Right lobe of liver (tissue), 6 donors: ENCODE measurements at places on chromosomes 5 and 9. TPM values are rescaled to one million over a fixed set of nuclear protein-coding genes. Genes with fewer than 3 reads are reported as not detected.

GRCh38 chr5:173973616-173973969 lies 15.4 kb upstream of the C5orf47 start:
- peak; percentile 56 for DNase-seq

DNA sequence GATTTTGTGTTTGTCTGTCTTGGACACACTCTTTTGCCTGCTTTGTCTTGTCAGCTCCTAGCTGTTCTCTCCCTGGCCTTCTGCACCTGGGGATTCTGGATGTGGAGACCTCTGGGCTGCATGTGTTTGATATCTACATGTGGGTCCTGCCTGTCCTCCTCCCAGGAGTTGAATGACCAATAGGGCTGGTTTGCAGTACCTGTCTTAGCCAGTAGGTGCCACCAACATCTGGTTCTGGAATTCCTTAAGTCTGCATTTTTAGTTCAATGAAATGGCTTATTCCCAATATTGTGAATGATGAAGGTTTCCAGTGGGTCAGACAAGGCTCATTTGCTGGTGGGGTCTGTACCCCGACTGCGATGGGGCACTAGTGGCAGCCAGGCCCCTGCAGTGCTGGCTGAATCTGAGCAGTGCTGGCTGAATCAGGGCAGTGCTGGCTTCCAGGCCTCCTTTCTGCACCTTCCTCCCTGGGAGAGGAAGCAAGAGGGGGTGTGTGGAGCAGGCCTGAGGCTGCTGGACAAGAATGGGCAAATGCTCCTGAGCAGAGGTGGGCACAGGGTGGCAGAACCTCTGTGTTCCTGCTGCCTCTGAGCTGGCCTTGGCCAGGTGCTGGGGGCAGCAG lies 73.3 kb downstream of the RXRA start:
- no peak for DNase-seq

TTC23L gene
- total RNA-seq: not detected

DNA sequence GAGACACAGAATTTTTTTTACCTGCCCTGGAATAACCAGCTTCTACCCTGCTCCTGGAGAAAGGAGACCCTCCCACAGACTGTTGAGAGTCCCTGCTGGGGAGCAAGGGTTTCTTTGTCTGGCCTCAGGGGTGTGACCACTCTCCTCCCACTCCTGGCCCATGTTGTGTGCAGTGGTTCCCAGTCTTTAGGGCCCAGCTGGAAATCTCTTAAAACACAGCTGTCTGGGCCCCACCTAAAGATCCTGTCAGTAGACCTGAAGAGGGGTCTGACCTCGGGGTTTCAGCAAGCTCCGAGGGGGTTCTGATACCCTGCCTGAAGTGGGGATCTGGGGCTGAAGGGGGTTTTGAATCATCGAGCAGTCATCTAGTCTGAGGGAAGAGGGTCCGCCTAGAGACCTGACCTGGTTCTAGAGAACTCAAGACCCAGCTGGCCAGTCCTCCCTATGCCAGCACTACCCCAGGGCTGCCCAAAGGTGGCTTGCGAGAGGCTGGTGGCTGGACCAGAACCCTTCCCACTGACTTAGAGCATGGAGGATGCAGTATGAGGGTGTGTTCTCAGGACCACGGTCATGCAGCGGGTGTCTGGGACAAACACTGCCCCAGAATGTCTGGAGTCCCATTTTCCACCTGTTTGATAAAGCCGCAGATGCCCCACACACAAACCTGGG lies 8.1 kb upstream of the UNC5A start:
- DNase-seq: no peak

- DNase-seq: no peak
These were observed 7.6 kb upstream of the EGR1 start for GRCh38 chr5:138457531-138458275.

GRCh38 chr5:38187532-38187931 lies 70.8 kb upstream of the EGFLAM start:
- no peak for DNase-seq

- DNase-seq: no peak
These were observed 116.0 kb downstream of the ZNF354C start for GRCh38 chr5:179176166-179176565.

LCN12 gene
- total RNA-seq: 12.4 TPM

GRCh38 chr9:12715268-12715667 lies 22.1 kb downstream of the TYRP1 start:
- no peak for DNase-seq

ASPN gene
- 12.1 TPM for total RNA-seq

PCDHA11 gene
- 0.04 TPM for total RNA-seq

- no peak for DNase-seq
These were observed 110.4 kb downstream of the STARD4 start for GRCh38 chr5:111401906-111402305.

- DNase-seq: no peak
These were observed 222.7 kb upstream of the TRIM32 start for GRCh38 chr9:116464423-116464822.

- no peak for DNase-seq
These were observed 214.9 kb upstream of the DMRT1 start for GRCh38 chr9:626596-626995.

GRCh38 chr9:114884787-114885452 lies 45.5 kb downstream of the TNFSF8 start:
- DNase-seq: peak; percentile 83

CER1 gene
- not detected for total RNA-seq

GRCh38 chr5:33690374-33691135 lies 201.2 kb downstream of the ADAMTS12 start:
- DNase-seq: no peak

TICAM2 gene
- total RNA-seq: 2.2 TPM

DNA sequence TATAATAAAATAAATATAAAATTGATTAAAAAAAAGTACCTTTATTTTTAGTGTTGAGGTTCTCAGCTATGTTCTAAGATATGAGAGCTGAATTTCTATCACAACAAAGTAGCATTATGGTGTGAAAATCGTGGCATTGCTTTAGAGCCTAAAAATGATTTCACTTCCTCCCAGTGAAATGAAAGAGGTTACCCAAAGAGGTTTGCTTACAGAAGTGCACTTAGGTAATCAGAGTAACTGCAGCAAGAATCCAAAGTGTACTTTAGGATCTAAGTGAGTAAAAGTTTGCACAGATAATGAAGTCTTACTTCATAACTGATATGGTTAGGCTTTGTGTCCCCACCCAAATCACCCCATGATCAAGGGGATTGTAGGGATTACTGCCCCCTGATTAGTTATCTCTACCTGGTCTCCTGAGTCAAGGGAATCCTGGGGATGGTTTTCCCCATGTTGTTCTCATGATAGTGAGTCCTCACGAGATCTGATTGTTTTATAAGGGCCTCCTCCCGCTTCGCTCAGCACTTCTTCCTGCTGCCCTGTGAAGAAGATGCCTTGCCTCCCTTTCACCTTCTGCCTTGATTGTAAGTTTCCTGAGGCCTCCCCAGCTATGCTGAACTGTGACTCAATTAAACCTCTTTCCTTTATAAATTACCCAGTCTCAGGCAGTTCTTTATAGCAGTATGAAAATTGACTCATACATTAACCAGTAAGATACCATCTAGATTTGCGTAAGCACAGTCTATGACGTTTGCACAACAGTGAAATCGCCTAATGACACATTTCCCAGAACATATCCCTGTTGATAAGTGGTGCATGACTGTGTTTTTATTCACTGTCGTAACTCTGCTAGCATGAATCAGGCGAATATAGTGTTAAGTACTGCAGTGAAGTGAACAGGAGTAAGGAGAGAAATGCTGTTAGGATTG lies 40.3 kb upstream of the LRRC70 start:
- DNase-seq: no peak

QRFP gene
- 3.3 TPM for total RNA-seq

DNA sequence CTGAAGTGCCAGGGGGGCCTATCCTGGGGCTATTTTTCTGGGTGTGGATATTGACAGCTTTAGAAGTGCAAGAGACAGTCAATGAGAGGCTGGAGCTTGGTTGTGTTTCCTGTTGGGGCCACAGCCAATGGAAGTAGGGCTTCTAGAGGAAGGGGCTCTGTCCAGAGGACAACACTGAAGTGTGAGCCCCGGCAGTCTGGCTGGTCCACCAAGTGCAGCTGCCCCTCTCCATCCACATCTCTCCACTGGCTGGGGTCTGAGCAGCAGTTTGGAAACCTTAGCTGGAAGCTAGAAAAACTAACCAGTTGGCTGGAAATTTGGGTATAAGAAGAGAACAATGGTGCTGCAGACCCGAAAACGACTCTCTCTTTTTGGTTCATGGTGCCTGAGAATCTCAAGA lies 64.3 kb upstream of the PSD2 start:
- no peak for DNase-seq

- DNase-seq: no peak
These were observed 1995.6 kb upstream of the CDH6 start for GRCh38 chr5:29197631-29198454.

UCK1 gene
- 26.2 TPM for total RNA-seq

GRCh38 chr9:122119166-122119521 lies 26.0 kb upstream of the TTLL11 start:
- DNase-seq: no peak

DNA sequence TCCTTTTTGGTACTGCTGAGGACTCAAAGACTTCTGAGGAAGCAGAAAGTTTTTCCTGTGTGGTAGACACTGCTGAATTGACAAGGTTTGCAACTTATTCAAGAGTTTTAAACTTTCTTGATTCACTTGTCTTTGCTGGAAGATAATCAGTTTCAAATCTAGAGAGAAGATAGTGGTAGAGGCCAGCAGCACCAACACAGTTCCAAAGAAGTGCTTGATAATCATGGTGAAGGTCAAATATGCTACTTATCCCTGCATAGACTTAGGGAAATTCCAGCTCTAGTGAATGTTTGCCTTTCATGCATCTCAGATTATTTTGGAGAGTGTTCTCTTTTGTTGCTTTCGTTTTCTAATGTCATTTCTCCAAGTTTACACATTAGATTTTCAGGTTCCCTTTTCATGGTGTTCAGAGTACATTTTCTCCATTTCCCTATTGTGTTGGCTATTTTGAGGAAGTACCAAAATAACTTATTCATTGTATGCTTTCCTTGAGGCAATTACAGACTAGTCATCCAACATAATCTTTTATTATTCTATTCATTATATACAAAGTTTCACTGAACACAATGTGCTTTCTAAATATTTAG lies 550 bp downstream of the IFNE start:
- no peak for DNase-seq

DNA sequence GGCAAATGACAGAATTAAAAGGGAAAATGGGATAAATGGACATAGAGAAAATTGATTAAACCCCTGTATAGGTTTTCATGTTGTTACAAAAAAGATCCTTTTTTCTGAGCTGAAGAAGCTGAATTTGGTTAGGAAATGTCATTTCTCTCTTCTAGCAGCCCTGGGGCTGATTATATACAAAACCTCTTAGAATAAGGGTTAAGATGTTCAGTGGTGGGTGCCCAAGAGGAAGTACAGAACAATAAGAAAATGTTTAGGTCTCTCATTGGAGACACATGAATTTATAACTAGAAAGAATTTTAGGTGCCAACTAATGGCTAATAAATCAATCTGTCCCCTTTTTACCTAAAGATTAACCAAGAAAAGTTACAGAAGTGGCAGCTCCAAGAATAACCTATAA lies 14.2 kb downstream of the ABHD17B start:
- no peak for DNase-seq

GRCh38 chr5:14435481-14435880 lies 146.1 kb upstream of the OTULINL start:
- DNase-seq: no peak

PCDHGB7 gene
- 1.2 TPM for total RNA-seq

SIT1 gene
- total RNA-seq: 0.18 TPM

TMEM167A gene
- 39.5 TPM for total RNA-seq

DNA sequence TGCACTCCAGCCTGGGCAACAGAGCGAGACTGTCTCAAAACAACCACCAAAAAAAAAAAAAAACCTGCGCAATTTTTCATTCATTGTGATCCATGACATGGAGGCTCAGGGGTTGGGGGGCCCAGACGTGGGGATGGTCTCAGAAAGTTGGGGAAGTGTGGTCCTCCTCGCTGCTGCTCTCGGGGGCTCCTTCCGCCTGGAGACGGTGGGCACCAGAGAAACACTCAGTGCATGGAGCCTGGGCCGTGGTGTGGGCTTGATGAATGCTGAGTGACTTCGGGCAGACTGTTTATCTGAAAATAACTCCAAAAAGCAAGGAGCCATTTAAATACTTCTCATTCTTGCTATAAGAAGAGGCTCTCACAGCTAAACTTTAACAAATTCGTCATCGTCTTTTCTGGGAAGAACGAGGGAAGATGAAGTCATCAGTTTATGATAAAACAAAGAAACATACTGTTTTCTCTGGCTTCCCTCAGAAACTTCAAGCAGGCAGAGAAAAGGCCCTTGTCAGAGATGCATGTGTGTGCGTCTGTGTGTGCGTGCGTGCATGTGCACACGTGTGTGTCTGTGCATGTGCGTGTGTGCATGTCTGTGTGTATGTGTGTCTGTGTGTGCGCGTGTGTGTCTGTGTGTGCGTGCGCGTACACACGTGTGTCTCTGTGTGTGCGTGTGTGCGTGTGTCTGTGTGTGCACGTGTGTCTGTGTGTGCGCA lies 35.0 kb downstream of the RASGEF1C start:
- DNase-seq: no peak

FBP2 gene
- not detected for total RNA-seq
